ENCODE measurements at places on chromosomes 6 and 20. TPM values are rescaled to one million over a fixed set of nuclear protein-coding genes. Genes with fewer than 3 reads are reported as not detected.
A peak's percentile ranks its signal among the peaks of the same experiment; 100 is the strongest.

- no peak for DNase-seq
Observed at GRCh38 chr6:138586638-138587037, 87.3 kb upstream of the NHSL1 start.

- no peak for DNase-seq
Observed at GRCh38 chr6:41637194-41638001, 870 bp upstream of the MDFI start.

DNA sequence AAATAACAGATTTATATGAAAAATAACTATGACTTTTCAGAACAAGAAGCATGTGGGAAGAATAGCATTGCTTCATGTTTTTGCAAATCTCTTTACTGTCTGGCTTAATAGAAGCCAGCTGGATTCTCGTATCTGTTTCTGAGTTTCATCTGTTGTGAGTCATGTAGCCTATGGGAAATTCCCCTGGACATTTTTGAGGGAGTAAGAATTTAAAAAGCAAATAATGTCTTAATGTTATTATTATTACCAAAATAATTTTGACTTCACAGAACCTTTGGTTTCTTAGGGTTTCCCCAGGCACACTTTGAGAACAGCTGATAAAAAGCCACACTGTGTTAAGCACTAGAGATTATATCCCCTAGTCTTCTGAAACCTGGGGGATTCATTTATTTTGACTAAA, 75.8 kb downstream of the SYCP2L start:
- DNase-seq: no peak

DNA sequence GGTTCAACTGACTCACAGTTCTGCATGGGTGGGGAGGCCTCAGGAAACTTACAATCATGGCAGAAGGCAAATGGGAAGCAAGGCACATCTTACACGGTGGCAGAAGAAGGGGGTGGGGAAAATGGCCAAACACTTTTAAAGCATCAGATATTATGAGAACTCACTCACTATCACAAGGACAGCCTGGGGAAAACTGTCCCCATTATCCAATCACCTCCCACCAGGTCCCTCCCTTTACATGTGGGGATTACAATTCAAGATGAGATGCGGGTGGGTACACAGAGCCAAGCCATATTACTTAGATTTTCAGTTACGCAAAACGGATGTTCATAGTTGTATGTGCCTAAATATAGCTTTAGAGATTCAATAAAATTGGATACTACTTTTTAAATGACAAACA, 25.6 kb downstream of the CYP39A1 start:
- no peak for DNase-seq

- no peak for DNase-seq
Observed at GRCh38 chr6:47579040-47579439, 101.5 kb downstream of the CD2AP start.

DNA sequence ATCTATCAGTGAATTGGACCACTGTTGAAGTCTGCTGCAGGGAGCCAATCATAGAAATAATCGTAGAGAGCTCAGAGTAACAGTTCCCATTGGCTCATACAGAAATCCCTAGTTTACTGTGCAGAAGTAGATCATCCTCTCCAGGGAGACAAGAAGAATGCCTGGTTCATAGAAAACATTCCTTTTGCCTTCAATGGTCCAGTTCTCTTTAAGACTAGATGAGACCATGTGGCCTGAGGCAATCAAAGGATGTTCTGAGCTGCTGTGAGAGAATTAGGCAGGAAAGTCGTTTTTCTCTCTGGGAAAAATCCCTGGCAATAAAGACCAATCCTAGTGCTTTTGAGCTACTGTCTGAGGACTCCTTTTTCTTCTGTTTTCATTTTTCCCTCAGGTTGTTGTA, 208.4 kb downstream of the CENPW start:
- DNase-seq: no peak

DNA sequence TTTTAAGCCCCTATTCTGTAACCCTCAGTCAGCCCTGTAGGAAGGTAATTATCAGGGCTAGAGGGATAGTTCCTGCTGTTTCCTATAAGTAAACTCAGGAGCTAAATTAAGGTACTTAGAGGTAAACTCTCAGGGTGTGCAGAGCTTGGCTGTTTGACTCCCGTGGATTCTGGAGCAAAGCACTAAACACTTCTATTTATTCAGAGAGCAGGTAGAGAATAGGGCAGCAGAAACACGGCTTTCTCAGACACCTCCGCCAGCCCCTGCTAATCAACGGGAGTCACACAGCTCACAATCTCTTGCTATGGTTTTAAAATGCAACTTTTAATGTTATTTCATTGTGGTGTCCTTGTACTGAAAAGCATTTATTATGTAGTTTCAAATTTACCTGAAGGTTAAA, 21.8 kb downstream of the PRKN start:
- no peak for DNase-seq

DNA sequence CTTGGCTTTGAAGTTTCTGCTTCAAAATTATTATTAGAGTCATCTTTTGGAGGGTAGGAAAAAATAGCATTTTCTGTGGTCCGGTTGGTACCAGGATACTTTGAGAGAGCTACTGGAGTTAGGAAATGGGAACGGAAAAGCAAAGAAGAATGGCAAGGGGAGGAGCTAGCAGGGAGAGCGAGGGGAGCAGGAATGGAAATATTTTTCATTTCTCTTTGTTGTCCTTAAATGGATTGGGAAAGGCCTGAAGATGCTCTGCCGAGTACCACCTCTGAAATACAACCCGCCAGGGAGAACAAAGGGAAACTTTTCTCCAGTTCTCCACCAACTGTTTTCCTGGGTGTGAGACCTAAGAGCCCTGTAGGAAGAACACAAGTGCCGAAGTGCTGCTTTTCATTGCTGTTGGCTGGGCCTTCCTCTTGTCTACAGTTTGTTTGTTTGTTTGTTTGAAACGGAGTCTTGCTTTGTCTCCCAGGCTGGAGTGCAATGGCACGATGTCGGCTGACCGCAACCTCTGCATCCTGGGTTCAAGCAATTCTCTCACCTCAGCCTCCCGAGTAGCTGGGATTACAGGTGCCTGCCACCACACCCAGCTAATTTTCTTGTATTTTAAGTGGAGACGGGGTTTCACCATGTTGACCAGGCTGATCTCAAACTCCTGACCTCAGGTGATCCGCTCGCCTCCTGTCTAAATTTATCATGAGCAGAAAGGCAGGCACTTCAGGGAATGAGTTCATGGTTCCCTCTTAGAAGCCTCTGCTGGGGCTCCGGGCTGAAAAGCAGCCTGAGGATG, 3.5 kb upstream of the TRAF3IP2 start:
- no peak for DNase-seq

GRCh38 chr6:36386495-36387439, 702 bp downstream of the ETV7 start:
- DNase-seq: peak; percentile 23

DNA sequence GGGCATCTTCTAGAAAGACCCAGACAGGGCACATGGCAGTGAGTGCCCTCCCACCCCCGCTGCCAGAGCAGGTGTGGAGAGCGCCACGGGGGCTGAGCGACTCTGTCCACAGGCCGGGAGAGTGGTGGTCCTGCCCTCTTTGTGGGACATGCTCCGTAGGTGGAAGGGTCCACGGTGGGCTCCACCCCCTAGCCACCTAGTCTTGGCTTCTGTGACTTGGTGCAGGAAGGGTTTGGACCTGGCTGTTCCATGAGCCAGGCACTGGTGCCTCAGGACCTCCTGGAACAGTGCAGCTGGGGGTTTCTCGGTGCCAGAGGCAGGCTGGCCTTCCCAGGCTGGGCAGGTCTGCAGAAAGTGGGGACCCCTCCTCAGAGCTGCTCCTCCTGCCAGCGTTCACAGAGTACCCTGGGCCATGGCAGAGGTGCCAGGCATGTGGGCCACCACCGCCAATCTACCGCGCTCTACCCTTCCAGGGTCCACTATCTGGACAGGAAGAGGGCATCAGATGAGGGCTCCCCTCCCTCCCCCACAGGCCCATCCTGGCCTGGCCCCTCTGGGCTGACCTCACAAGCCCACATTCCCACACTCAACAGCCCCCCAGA, 23.0 kb downstream of the SLCO4A1 start:
- DNase-seq: no peak

DNA sequence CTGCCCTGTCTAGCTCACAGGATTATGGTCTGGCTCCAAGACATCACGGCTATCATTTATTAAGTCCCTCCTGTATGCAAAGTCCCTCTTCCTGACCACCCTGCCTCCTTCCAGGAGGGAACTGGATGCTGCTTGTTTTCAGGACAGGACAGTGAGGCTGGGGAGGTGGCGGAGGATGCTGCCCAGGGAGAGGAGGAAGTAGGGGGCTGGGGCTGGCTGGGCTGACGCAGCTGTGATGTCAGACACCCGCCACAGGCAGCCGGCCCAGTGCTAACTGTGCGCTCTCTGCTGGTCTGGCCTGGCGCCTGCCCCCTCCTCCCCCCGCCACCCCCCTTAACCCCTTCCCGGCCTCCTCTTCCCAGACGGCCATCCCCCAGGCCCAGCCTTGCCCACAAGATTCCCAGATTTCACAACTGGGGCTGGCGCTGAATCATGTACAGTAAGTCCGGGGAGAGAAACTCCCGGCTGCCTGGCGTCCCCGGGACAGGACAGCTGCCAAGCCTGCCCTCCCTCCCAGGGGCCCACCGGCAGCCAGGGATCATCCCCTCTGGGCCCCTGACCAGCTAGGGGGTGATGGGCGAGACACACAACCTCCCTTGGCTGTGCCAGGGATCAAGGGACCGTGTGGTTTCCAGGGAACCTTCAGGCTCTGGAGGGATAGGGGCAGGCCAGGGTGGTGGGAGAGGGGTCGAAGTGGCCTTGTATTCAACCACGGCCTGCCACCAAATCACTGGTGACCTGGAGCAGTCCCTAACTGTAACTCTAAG, 118.1 kb downstream of the CEBPB start:
- peak; percentile 91 for DNase-seq

DNA sequence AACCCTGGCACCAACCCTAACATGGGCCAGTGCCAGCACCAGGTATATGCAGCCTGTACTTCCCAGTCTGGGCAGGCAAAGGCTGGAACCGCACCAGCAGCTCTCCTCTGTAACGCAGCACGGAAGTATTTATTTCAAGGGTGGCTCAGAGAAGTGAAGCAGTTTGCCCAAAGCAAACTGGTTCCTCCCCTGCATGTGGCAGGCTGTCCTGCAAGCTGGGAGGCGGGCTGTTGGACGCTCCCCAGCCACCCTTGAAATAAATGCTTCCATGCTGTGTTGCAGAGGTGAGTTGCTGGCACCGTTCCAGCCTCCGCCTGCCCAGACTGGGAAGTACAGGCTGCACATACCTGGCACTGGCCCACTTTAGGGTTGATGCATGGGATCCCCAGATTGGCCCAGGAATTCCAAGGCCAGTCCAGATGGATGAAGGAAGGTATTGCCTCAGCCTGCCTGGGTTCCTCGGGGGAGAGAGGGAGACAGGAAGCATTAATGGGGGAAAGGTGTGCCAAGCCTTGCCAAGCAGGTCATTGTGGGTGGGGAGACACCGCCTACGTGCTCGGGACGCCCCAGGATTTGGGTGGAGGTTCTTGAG, 49.8 kb downstream of the PPARD start:
- DNase-seq: no peak

DNA sequence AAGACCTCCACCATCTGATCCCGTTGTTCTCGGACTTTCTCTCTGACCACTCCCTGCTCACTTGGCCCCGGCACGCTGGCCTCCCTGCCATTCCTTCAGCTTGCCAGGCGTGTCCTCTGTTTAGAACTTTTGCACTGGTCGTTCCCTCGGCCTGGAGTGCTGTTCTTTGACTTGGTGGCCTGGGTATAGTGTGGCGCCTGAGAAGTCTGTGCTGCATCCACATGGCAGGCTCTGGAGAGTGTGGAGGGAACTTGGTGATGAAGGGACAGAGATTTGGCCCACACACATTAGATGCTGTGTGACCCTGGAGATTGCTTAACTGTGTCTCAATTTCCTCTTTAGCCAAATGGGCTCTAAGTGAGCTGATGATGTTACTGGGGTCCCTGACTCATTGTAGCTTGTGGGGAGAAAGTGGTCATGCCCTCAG, 13.0 kb upstream of the TGM2 start:
- no peak for DNase-seq

GRCh38 chr6:35152067-35152707, 11.0 kb upstream of the TCP11 start:
- DNase-seq: no peak

DNA sequence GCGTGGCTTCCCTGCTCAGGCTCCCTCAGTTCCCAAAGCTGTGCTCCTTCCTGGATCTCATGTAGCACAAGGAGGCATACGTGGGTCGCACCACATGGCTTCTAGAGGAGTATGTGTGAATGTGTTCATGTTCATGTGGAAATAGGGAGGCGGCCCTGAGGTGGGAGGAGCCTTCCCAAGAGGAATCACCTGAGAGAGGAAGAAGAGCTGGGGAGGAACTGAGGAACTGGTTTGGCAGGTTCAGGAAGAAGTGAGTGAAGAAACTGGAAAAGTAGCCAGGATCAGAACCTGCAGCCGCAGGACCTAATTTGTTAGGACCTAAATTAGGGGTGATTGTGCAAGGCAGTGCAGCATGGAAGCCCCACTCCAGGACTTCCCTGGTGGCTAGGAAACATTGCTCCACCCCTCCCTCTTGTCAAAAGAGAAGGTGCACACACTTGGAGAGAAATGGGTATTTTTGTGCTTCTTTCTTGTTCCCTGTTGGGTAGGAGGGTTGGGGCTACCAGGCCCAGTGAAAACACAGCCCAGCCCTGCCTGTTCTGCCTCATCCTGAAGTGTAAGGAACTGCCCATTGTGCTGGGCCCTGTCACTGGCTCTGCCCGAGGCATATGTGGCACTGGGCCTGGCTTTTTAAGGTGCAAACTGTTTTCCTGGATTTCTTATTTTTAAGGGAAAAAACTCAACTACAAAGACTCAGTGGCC, 20.7 kb downstream of the SYNJ2 start:
- DNase-seq: no peak

GRCh38 chr6:127954082-127954481, 53.2 kb upstream of the THEMIS start:
- no peak for DNase-seq

DNA sequence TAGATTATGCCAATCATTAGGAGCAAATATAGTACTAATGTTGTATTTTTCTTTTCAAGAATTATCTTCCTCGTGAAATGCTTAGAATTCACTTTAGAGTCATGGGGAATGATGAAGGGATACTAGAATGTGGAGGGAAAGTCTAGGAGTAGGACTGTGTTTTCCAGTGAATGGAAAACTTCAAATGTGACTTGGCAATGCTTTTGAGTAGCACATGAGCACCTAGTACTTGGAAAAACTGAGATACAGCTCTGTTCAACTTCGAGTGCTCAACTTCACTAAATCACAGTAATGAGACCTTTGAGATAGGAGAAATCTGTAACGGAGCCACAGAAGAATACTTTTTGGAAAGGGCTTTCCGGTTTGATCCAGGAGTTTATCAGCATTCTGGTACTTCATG, 272.9 kb downstream of the ZFAND3 start:
- DNase-seq: no peak

GRCh38 chr6:39527792-39528564, 197.2 kb downstream of the KIF6 start:
- no peak for DNase-seq

Gene RBM24
- 4.2 TPM for total RNA-seq

Gene MAS1L
- total RNA-seq: not detected

Gene DEFB112
- not detected for total RNA-seq

Gene RAET1L
- total RNA-seq: 1.8 TPM

Gene CFAP206
- 0.07 TPM for total RNA-seq

Gene PDE10A
- 13.0 TPM for total RNA-seq

Gene MEI4
- 0.21 TPM for total RNA-seq

Gene AKAP12
- total RNA-seq: 526 TPM

Gene BEND6
- total RNA-seq: 2.7 TPM

Gene SIRPB1
- total RNA-seq: 1.4 TPM

Gene RCAN2
- 6.2 TPM for total RNA-seq

Gene SLPI
- 99.5 TPM for total RNA-seq

Gene EIF2S2
- total RNA-seq: 132 TPM

Gene ZDHHC14
- total RNA-seq: 16.4 TPM

Gene TSPO2
- not detected for total RNA-seq

Gene BEND3
- 6.6 TPM for total RNA-seq

Data from kidney epithelial cell (primary cell).